CD4-positive, alpha-beta T cell (primary cell): ENCODE measurements at places on chromosomes 12 and 14. TPM values are rescaled to one million over a fixed set of nuclear protein-coding genes. Genes with fewer than 3 reads are reported as not detected.
A peak's percentile ranks its signal among the peaks of the same experiment; 100 is the strongest.

The ANKRD33 gene
- not detected for total RNA-seq

The LUM gene
- not detected for total RNA-seq

- no peaks in the 10 kb centered on the region for H3K4me1 ChIP-seq
- H3K4me3 ChIP-seq = no peak overlapping the region
- no peak for DNase-seq
- H3K27ac ChIP-seq = no peak overlapping the region
- no peaks in the 10 kb centered on the region for H3K36me3 ChIP-seq
- H3K27me3 ChIP-seq = no peaks in the 10 kb centered on the region
These were observed 44.7 kb upstream of the AMIGO2 start for GRCh38 chr12:47124451-47124850.

DNA sequence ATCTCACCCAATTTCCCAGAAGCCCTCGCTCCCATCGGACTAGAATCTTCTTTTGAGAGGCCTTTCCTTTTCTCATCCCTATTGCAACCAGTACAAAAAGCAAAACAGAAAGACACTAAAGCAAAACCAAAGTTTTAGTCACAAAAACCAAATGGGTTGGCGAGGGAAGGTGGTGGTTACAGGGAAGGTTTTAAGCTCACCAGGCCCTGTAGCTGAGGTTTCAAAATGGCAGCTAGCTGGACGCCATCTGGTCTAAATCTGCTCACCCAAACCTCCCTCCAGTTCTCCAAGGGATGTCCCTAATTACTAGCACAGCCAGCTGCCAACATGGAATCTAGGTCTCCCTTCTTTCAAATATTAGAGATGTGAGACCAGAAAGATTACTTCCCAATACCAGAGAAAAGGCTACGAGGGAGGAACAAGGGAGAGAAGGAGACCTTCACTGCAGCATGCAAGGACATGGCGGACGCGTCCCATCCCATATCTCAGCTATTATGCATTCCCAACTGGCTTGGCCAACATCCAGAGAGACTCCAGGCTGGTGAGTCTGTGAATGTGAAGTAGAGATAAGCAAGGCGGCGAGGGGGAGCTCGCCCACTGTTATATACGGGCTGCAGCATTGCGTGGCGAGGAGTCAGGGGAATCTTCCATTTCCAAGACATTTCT is 70.8 kb downstream of the DPF3 start:
- H3K4me1 ChIP-seq = no peaks in the 10 kb centered on the region
- no peak overlapping the region for H3K27ac ChIP-seq
- H3K27me3 ChIP-seq = no peaks in the 10 kb centered on the region
- DNase-seq = no peak
- no peaks in the 10 kb centered on the region for H3K36me3 ChIP-seq

The IFNG-AS1 gene
- 1.1 TPM for total RNA-seq

The CLEC4D gene
- not detected for total RNA-seq

DNA sequence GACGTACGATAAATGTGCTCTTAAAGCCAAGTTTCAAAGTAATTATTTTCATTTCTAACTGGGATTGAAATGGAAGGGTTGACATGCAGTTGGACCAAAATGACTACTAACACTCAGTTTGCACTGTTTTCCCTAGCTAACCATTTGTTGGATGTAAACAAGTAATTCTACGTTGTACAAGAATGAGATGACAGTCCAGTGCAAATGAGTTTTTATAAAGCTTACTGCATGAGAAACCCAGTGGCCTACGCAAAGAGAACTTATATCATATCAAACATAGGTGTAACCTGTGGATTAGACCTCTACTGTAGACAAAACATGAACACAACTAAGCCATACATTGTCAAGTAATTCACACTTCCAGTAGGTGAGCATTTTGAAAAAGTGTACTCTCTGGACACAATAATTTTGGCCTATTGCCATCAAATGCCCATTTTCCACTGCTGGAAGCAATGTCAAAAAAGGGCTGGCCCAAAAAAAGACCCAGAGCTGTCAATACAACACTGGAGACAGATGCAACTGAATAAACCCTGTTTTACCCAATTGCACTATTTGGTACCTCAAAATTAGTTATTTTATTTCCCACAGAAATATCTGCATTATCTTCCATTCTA is 12.8 kb downstream of the SLC38A2 start:
- H3K4me1 ChIP-seq = no peaks in the 10 kb centered on the region
- no peak overlapping the region for H3K4me3 ChIP-seq
- H3K27me3 ChIP-seq = no peaks in the 10 kb centered on the region
- no peak overlapping the region for H3K27ac ChIP-seq

DNA sequence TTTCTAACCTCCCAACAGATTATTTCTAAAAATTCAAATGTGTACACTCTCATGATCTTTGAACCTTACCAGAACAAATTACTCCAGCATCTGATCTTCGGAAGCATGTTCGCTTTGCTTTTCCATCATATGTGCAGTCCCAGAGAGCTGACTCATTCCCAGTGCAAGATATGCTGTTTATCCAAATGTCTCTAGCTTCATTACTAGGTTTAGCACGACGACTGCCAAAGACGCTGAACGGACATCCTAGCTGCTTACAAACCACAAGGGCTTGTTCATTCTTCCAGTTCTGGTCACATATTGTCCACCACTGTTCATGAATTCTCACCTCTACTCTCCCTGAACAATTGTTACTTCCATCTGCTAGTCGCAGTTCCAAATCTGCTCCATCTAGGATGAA is 40.5 kb downstream of the CD163L1 start:
- no peak for DNase-seq
- H3K27ac ChIP-seq = no peak overlapping the region
- H3K4me3 ChIP-seq = no peak overlapping the region
- no peaks in the 10 kb centered on the region for H3K4me1 ChIP-seq
- H3K27me3 ChIP-seq = peaks cover 6% of the 10 kb centered on the region

DNA sequence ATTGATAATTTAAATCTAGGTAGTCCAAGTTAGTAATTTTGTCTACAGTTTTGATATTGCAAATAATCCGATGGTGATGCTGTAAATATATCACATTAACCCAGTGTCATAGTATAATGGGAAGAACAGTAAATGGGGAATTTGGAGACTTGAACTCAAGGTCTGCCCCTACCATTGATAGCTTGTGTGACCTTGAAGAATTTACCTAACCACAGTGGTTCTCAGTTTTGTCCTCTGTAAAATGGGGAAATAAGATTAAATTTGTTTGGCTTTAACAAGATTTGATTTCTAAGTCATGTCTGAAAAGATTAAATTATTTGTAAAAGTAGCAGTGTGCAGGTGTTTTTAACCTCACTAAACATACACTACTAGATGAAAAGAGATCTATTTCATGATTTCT is 100.9 kb downstream of the UNC79 start:
- no peaks in the 10 kb centered on the region for H3K4me1 ChIP-seq
- DNase-seq = no peak
- no peak overlapping the region for H3K4me3 ChIP-seq
- no peak overlapping the region for H3K27ac ChIP-seq
- peaks cover 10% of the 10 kb centered on the region for H3K27me3 ChIP-seq
- no peaks in the 10 kb centered on the region for H3K36me3 ChIP-seq

The POTEG gene
- not detected for total RNA-seq

DNA sequence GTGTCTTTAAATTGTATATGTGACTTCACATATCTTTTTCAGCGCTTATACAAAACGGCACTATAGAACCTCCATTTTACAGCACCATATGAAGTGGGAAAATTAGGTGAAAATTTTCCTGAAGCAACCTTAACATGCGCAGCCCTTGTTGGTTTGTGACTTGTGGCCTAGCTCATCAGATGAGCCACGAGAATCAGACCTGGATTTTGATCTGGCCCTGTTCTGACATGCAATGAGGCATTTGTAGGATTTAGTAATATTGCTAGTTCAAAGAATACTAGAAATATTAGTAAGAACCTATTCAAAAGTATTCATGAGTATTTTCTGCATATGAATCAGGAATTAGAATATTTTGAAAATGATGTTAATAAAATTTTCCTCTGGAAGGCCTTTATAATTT is 2.9 kb downstream of the CDKN1B start:
- H3K4me1 ChIP-seq = peaks cover 18% of the 10 kb centered on the region
- H3K27me3 ChIP-seq = no peaks in the 10 kb centered on the region
- H3K36me3 ChIP-seq = peaks cover 46% of the 10 kb centered on the region
- H3K4me3 ChIP-seq = peak overlapping the region; percentile 97
- H3K27ac ChIP-seq = peak overlapping the region; percentile 97
- DNase-seq = no peak

GRCh38 chr14:51176839-51177238 is 63.2 kb upstream of the TMX1 start:
- no peak overlapping the region for H3K27ac ChIP-seq
- DNase-seq = no peak
- no peaks in the 10 kb centered on the region for H3K27me3 ChIP-seq
- no peaks in the 10 kb centered on the region for H3K4me1 ChIP-seq
- no peak overlapping the region for H3K4me3 ChIP-seq

- H3K27ac ChIP-seq = no peak overlapping the region
- H3K36me3 ChIP-seq = no peaks in the 10 kb centered on the region
- no peak overlapping the region for H3K4me3 ChIP-seq
- no peak for DNase-seq
These were observed 195.0 kb downstream of the SYT1 start for GRCh38 chr12:79059557-79059956.

- H3K27ac ChIP-seq = no peak overlapping the region
- H3K4me1 ChIP-seq = no peaks in the 10 kb centered on the region
- peaks cover 13% of the 10 kb centered on the region for H3K27me3 ChIP-seq
- no peak for DNase-seq
- no peaks in the 10 kb centered on the region for H3K36me3 ChIP-seq
- H3K4me3 ChIP-seq = no peak overlapping the region
These were observed 19.8 kb downstream of the TPH2 start for GRCh38 chr12:71958457-71958856.

The ATXN7L3B gene
- total RNA-seq = 47.7 TPM

- H3K36me3 ChIP-seq = no peaks in the 10 kb centered on the region
- no peak overlapping the region for H3K27ac ChIP-seq
- H3K4me1 ChIP-seq = no peaks in the 10 kb centered on the region
- H3K4me3 ChIP-seq = no peak overlapping the region
These were observed 306.3 kb downstream of the APAF1 start for GRCh38 chr12:98951406-98951805.

GRCh38 chr14:49480053-49480760 is 106.0 kb downstream of the RPS29 start:
- H3K4me3 ChIP-seq = no peak overlapping the region
- no peaks in the 10 kb centered on the region for H3K27me3 ChIP-seq
- no peak for DNase-seq
- no peak overlapping the region for H3K27ac ChIP-seq
- H3K4me1 ChIP-seq = no peaks in the 10 kb centered on the region

- H3K27me3 ChIP-seq = no peaks in the 10 kb centered on the region
- no peak for DNase-seq
- H3K4me3 ChIP-seq = no peak overlapping the region
These were observed 54.5 kb upstream of the ALG10 start for GRCh38 chr12:33967760-33968159.

DNA sequence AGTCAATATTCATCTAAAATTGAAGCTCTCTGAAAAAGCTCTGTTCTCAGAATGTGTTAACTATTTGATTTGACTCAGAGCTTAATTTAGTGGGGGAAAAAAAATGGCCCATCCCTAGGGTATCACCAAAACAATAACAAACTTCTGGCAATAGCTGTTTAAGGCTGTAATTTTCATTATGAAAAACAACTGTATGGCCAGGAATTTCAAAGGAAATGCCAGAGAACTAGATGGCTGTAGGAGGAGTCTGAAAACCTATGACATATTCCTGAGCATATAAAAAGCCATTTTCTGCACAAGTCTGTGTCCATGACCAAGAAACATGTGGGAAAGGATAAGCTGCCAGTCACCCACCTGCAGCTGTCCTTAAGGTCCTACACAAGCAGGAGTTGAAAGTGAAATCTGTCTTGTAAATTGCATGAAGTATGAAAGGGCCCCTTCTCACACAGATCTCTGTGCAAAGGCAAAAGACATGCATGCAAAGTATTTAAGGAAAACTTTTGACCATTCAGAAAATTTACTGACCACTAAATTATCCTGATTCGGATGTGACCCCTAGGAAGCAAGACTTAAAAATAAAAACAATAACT is 299.1 kb downstream of the BTG1 start:
- no peak overlapping the region for H3K4me3 ChIP-seq
- no peaks in the 10 kb centered on the region for H3K4me1 ChIP-seq
- no peaks in the 10 kb centered on the region for H3K27me3 ChIP-seq
- DNase-seq = no peak
- H3K27ac ChIP-seq = no peak overlapping the region

- no peaks in the 10 kb centered on the region for H3K4me1 ChIP-seq
- H3K4me3 ChIP-seq = no peak overlapping the region
- no peak for DNase-seq
- no peaks in the 10 kb centered on the region for H3K27me3 ChIP-seq
These were observed 109.3 kb upstream of the MYF6 start for GRCh38 chr12:80598004-80598606.

The CISTR gene
- total RNA-seq = not detected

- H3K27me3 ChIP-seq = no peaks in the 10 kb centered on the region
- H3K36me3 ChIP-seq = no peaks in the 10 kb centered on the region
- H3K27ac ChIP-seq = no peak overlapping the region
- H3K4me1 ChIP-seq = no peaks in the 10 kb centered on the region
- no peak overlapping the region for H3K4me3 ChIP-seq
These were observed 1224.9 kb upstream of the TMEM132C start for GRCh38 chr12:127041985-127042625.

The GPR65 gene
- 10.7 TPM for total RNA-seq

- peaks cover 43% of the 10 kb centered on the region for H3K36me3 ChIP-seq
- H3K4me1 ChIP-seq = peaks cover 3% of the 10 kb centered on the region
- no peak overlapping the region for H3K27ac ChIP-seq
- no peaks in the 10 kb centered on the region for H3K27me3 ChIP-seq
- no peak overlapping the region for H3K4me3 ChIP-seq
- peak; percentile 27 for DNase-seq
These were observed 84.6 kb downstream of the SETD3 start for GRCh38 chr14:99395909-99396530.

The SLC6A13 gene
- total RNA-seq = 0.60 TPM

The HAL gene
- 0.95 TPM for total RNA-seq

DNA sequence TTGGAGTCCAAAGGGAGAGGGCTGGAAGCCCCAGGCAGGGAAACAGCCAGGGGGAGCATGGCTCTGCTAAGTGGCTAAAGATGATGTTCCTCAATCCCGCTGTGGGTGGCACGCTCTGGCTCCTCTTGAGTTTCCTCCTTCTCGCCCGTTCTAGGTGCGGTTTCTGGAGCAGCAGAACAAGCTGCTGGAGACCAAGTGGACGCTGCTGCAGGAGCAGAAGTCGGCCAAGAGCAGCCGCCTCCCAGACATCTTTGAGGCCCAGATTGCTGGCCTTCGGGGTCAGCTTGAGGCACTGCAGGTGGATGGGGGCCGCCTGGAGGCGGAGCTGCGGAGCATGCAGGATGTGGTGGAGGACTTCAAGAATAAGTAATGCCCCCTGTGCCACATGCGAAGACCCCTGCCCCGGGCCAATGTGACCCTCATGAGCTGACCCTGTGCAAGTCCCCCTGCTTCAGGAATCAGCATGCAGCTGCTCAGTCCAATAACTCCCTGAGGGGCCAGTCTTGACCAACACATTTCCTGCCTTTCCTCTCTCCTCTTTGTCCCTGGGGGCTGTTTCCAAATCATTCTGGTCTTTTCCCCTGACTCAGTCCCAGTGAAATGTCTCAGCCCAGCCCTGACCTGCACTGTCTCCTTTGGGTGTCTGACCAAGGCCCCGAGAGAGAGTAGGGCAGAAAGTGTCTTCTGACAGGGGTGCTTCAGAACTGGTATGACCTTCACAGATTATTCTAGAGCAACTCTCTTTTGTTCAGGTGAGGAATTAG is 2.1 kb downstream of the KRT7 start:
- H3K4me1 ChIP-seq = peaks cover 2% of the 10 kb centered on the region
- H3K27me3 ChIP-seq = peaks cover 38% of the 10 kb centered on the region
- H3K36me3 ChIP-seq = no peaks in the 10 kb centered on the region
- H3K27ac ChIP-seq = no peak overlapping the region
